ENCODE measurements at places on chromosomes 1 and 21.
A peak's percentile ranks its signal among the peaks of the same experiment; 100 is the strongest.

GRCh38 chr1:41687007-41687406 is 202.5 kb upstream of the EDN2 start:
- no peak for DNase-seq

- peak; percentile 39 for DNase-seq
These were observed 3.9 kb upstream of the PRKCZ start for GRCh38 chr1:2046174-2046917.

- no peak for DNase-seq
These were observed 24.5 kb downstream of the NECAP2 start for GRCh38 chr1:16464917-16465625.

GRCh38 chr1:6854166-6854565 is 68.9 kb downstream of the CAMTA1 start:
- DNase-seq: no peak

DNA sequence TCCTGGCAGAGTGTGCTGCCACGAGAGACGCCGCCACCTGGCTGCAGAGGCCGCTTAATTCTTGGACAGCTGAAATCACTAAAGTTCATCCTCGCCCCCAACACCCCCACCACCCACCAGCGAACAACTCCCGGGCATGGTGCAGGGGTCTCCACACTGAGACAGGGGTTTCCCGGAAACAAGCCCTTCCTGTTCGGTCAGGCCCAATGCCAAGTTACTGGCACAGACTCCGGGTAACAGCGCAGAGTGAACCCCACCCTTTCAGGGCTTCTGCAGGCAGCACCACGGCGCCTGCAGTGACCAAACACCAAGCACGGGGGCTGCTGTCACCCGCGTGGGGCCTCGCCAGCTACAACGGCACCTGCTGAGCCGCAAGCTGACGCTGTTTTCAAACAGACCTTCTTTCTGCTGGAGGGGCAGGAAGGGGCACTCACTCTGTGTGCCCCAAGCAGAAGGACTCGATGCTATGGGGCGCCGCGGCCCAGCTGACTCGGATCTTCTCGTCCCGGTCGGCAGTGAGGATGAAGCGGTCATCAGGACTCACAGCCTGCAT is 17.4 kb downstream of the WDR4 start:
- DNase-seq: no peak

DNA sequence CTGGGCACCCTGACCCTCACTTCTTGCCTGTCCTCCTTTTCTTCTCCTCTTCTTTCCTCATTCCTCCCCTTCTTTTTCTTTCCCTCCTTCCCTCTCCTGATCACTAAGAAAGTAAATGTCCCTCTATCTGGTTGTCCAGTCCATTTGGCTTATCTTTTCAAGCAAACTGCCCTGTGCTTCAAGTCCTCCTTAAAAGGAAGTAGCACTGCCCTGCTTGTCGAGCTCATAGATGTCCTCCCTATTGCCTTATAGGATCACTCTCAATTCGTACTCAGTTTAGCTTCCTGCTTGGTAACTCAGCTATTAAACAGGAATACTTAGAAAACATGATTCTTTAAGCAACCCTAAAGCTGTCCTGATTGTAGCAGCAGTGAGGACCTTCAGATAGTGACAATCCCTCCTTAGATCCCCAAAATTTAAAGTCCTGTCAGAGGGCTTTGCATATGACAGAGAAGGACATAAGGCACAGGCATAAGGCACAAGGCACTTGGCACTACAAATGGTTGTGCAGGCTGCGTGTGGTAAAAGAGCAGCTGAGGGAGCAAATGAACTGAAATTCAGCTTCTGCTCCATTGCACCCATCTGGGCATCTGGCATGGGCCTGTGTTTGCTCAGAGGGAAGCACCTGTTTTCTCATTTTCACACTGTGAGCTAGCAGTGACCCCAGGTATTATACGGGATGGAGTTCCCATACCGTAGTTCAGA is 26.1 kb upstream of the SLAMF6 start:
- no peak for DNase-seq

GRCh38 chr1:150405660-150406059 is 41.7 kb downstream of the RPRD2 start:
- DNase-seq: no peak

- DNase-seq: no peak
These were observed 1.6 kb downstream of the THEM5 start for GRCh38 chr1:151851886-151852285.

DNA sequence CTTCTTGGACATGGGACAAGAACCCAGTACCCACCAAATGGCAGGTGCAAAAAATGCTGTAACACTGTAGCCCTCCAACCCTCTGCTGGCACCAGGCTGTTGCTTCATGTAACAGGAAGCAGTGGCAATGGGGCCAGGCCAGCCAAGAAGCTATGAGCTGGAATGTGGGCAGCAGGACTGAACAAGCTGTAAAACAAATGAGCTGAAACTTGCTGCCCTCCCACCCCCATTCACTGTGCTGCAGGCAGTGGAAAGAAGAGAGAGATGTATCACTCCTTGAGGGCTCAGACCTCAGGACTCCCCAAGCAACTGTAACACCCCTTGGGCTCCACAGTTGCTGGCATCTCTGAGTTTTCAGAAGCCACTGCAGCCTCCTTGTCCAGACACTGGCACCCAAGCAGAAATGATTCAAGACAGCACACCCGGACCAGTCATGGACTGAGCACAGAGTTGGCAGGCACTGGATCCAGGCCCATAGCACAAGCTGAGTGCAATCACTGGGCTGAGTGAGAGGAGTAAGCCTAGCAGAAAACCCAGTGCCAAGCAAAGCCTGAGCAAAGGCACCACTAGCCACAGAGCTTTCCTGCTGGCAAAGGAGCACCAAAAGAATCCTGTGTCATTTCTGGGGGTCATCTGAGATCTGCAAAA is 321.4 kb upstream of the CXADR start:
- no peak for DNase-seq

- no peak for DNase-seq
These were observed 65.5 kb downstream of the MT1HL1 start for GRCh38 chr1:236938760-236939159.

DNA sequence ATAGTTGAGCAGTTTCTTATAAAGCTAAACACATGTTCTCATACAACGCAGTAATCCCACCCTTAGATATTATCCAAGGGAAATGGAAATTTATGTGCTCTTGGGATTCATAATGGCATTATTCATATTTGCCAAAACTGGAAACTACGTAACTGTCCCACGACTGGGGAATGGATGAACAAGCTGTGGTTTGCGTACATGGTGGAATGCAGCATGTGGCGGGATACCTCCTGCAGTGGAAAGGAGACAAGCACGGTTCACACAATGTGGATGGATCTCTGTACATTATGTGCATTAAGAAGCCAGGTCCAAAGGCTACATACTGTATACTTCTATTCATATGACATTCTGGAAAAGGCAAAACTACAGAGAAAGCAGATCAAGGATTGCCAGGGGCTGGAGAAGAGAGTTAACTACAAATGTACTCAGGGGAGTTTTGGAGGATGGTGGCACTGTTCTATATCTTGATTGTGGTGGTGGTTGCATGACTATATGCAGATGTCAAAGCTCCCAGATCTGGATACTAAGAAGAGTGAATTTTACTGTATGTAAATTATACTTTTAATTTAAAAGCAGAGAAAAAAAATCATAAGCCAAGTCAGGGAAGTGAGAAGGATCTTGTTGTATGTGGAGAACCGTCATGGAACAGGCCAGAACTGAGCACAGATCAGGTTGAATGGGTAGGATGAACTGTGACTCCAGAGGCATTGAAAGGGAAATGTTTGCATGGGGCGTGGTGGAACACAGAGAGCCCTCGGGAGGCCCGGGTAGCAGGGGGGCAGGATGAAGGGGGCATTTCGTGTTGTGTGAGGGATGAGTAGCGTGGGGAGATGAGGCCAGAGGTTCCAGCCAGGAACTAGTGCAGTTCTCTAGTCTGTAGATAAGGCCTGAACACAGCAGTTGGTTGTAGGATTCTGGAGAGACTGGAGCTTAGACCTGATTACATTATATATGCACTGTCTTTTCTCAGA is 90.7 kb downstream of the GALNT2 start:
- no peak for DNase-seq

- DNase-seq: no peak
These were observed 122.1 kb downstream of the UCK2 start for GRCh38 chr1:165949335-165950130.

DNA sequence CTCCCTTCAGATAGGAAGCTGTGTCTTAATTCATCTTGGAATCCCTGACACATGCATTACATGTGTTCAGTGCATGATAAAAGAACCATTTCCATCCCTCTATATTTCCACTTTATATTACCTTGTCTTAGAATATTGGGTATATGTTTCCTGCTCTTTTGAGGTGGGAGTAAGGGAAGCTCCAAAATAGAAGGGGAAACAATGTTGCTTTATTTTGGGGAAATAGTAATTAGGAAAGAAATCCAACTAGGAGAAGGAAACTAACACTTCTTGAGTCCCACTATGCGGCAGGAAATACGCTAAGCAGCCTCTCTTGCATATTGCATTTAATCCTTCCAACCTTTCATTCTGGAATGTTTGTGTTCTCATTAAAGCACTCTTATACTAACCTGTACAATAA is 89.4 kb upstream of the VAV3 start:
- DNase-seq: no peak

- DNase-seq: no peak
These were observed 292.0 kb upstream of the ADAMTS5 start for GRCh38 chr21:27258742-27259448.

GRCh38 chr1:1275836-1276235 is 2.2 kb upstream of the UBE2J2 start:
- no peak for DNase-seq

DNA sequence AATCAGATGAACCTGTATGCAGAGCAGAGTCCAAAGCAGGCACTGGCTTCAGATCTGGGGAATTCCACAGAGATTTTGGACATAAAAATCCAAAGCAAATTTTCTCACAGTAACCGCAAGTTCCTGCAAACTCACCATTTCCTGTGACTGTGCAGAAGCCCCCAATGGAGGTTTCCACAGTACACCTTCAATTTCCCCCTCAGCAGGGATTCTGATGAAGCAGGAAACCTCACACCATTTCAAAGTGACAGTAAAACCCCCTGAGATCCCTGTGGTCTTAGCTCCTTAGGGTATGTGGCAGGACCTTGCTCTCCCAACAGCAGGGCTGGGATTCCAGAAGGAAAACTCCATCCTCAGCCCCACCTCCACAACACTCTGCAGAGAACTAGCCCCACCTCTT is 6.0 kb upstream of the TGFBR3 start:
- DNase-seq: no peak

DNA sequence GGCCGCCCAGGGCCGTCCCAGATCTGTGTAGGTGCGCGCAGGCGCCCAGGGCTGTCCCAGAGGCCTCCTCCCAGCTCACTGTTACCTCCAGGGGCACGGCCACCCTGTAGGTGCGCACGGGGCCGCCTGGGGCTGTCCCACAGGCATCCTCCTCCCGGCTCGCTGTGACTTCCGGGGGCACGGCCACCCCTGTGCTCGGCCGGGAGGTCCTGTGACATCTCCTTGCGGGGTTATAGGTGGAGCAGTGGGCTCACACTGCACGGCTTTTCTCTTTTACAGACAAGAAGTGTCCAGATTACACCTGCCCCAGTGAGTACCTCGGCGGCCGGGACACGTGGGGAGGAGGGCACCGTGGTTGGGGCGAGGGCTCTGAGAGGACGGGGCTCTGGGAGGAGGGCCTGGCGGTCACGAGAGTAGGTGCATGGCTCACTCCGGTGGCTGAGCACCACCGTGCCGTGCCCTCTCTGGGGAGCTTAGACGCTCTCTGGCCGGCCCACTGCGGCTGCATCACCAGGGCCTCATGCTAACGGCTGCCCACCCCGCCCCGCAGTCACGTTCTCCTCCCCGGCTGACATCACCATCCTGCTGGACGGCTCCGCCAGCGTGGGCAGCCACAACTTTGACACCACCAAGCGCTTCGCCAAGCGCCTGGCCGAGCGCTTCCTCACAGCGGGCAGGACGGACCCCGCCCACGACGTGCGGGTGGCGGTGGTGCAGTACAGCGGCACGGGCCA is 21.4 kb downstream of the COL6A1 start:
- no peak for DNase-seq

GRCh38 chr1:67733681-67734322 is 48.8 kb downstream of the GADD45A start:
- no peak for DNase-seq

DNA sequence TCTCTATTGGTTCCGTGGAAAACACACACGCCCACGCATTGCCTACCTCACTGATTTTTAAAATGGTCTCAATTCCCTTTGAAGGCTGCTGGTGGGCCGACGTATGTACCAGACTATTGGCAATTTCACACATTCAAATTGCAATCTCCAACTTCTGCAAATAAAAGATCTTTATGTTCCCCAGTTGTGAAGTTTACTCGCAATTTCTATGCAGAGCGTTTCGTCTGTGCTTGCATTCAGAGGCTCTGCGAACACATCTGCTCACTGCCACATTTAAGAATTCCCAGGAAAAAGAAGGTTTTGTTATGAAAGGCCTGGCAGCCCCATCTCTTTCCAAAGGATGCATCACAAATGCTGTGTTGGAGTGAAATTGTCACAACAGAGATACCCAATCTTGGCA is 288.0 kb upstream of the KAZN start:
- DNase-seq: no peak

GRCh38 chr1:10709646-10710045 is 86.8 kb downstream of the CASZ1 start:
- no peak for DNase-seq

GRCh38 chr1:197141575-197141974 is 4.9 kb downstream of the ASPM start:
- no peak for DNase-seq

- peak; percentile 2 for DNase-seq
These were observed 7.0 kb downstream of the CDKN2C start for GRCh38 chr1:50976890-50977574.

DNA sequence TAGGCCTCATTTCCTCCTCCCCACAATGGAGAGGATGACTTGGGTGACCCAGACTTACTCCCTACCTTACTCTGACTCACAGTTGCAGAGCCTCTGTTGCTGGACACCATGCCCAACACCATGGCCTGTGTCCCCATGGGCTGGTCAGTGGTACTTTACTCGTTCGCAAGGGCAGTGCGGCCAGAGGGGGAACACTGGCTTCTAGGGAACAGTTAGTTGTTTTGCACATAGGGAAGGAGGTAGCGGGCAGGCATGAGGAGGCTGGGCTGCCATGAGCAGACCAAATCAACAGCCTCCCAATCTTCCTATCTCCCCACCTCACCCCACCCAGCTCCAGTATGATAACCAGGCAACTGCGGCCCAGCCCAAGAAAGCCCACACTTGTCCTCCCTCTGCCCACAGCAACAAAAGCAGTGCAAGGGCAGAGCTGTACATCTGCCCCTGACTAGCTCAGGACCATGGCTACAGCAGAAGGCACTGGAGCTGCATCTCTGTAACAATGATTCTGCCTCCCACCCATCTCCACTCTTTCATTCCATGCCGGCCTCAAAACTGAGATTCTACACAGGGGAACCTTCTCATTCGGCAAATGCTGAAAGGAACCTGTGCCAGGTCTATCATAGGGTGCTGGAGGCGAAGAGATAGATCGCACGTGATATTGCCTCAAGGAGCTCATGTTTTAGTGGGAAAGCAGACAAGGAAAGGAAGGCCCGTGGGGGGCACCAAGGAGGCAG is 18.6 kb downstream of the TAL1 start:
- DNase-seq: no peak

- DNase-seq: no peak
These were observed 403.4 kb downstream of the PTPRC start for GRCh38 chr1:199042193-199042592.

GRCh38 chr1:233908092-233908491 is 3.6 kb downstream of the SLC35F3 start:
- DNase-seq: no peak
